Osteoblast (primary cell): ENCODE measurements at places on chromosomes 4 and X. TPM values are rescaled to one million over a fixed set of nuclear protein-coding genes. Genes with fewer than 3 reads are reported as not detected.

Gene SLC6A8
- total RNA-seq = 15.3 and 19.5 TPM in 2 replicates

Gene FREM3
- total RNA-seq = not detected in 2 replicates

Gene GLOD5
- not detected in 2 replicates for total RNA-seq

Gene GPM6B
- total RNA-seq = 1.1 and 1.8 TPM in 2 replicates

Gene AASDH
- total RNA-seq = 16.6 and 21.2 TPM in 2 replicates

Gene SLC26A1
- 0.36 and 0.59 TPM in 2 replicates for total RNA-seq

Gene BRS3
- total RNA-seq = not detected in 2 replicates

Gene LARP7
- 29.2 and 32.2 TPM in 2 replicates for total RNA-seq
